Activated CD4-positive, CD25-positive, alpha-beta regulatory T cell treated with anti-CD3 and anti-CD28 coated beads, Interleukin-2, amount 50 U/mL, for 24 hours (primary cell): ENCODE measurements at places on chromosomes 3 and 15.

DNA sequence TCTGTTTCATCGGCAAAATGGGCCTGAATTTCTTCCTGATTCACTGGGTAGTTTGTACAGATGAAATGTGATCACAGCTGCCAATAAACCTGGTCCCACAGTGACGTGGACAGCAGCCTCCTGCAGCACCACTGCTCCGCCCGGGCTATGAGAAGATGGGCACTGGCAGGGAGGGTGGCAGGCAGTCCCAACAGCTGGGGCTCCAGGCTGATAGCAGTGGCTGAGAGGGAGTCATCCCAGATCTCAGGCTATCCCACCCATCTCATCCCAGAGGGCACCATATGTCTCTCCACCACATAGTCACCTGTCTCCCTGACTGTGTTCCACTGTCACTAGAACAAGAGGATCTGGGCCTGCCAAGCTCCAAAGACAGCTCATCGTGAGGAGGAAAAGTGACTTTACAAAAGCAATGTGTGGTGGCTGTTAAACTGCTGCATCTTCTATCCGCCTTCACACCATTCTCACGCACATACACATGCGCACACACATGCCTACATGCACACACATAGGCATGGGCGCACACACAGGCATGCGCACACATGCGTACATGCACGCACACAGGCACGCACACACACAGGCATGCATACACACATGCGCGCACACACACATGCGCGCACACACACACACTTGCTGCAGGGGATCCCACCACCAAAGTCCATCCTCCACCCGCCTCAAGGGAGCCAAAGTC lies 46.2 kb downstream of the RGMA start:
- no peak for ATAC-seq

DNA sequence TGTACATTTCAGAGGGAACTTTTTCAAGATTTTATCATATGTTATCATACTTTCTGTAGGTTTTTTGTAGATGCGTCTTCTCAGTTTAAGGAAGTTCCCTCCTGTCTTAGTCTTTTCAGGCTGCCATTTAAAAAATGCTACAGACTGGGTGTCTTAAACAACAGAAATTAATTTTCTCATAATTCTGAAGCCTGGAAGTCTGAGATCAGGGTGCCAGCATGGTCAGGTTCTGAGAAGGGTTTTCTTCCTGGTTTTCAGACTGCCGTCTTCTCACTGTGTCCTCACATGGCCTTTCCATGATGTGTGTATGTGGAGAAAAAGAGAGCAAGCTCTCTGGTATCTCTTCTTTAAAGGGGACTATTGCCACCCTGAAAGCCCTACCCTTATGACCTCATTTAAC lies 189.9 kb upstream of the SOX2 start:
- ATAC-seq, result no peak

GRCh38 chr15:53072077-53072476 lies 281.9 kb upstream of the ONECUT1 start:
- no peak for ATAC-seq

GRCh38 chr3:53180305-53181023 lies 19.5 kb downstream of the PRKCD start:
- peak; percentile 72 for ATAC-seq

DNA sequence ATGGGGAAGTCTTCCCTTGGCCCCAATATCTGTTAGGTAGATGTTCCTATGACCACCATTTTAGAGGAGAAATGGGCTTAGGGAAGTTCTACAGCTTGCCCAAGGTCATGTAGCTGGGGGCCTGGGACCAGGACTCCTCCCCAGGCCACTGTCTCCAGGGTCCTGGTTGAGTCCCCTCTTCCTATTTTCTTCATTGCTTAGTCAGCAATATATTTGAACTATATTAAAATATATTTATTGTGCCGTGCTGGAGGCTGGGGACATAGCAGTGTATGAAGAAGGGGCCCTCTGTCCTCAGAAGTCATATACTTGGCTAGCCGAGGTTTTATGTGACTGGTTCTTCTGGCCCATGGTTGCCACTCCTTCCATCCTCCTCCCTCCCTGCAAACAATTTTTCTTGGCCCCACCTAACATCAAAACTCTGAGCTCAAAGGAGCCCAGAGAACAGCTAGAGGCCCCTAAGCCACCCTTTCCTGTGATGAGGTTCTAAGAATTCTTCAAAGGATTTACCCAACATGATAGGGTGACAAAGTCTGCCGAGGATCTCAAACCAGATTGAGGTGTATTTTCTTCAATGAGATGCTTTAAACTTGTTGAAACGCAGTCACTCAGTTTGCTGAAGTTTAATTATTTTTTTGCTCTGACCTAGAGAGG lies 121.2 kb upstream of the RASGRP1 start:
- no peak for ATAC-seq

GRCh38 chr3:155741603-155742002 lies 3.3 kb downstream of the PLCH1 start:
- ATAC-seq, result no peak

- no peak for ATAC-seq
Measured at GRCh38 chr3:131224886-131225550, 156.6 kb upstream of the NUDT16 start.

- ATAC-seq, result no peak
Measured at GRCh38 chr3:30181581-30181980, 424.8 kb upstream of the TGFBR2 start.

DNA sequence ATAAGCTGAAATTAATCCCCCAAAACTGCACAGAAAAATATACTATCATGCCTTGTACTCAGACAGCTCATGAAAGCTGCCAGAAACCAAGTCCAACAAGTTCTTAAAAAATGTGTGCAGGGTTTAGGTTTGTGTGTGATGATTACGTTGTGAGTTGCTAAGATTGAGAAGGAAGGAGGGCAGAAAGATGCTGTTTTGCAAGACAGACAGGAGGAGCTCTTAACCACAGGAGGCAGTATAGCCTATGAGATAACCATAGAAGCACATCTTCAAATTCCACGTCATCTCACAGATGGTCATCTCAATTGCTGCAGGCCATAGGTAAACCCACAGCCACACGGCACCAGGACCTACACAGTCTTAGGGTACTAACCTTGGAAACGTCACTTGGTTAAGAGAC lies 191.9 kb downstream of the STT3B start:
- peak; percentile 25 for ATAC-seq

DNA sequence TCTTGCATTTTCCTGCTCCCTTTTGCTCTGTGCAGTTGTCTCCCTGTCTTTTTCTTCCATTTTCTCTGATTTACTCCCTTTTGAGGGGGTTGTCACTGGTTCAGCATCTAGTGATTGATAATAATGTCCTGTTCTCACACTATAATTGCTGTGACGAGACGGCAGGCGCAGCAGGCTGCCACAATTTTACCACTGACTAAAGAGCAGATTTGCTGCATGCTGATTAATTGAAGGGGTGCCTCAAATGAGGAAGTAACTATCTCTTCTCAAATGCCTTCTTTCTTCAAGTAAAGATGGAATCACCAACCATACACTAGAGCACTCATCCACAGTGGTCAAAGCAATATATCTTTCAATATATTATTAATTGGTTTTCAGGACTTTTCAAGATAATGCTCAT lies 219.3 kb downstream of the CBLB start:
- ATAC-seq, result no peak

DNA sequence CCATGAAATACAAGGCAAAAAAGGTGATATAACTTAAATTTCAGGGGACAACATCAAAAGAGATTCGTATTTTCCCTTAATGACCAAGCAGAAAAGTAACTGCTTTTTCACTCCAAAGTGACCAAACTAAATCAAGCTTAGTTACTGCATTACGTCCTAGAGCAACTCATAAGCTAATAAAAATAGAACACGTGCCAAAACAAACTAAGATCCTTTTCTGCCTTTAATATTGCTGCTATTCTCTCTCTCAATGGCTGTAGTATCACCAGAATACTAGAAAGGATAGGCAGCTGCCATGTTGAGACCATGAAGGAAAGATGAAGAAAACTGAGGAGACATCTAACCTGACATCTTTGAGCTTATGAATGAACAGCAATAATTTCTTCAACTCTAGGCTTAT lies 43.3 kb downstream of the UBXN7 start:
- ATAC-seq, result no peak

- ATAC-seq, result no peak
Measured at GRCh38 chr15:39391230-39391629, 189.6 kb upstream of the THBS1 start.

- no peak for ATAC-seq
Measured at GRCh38 chr3:196203846-196204245, 7.4 kb downstream of the ZDHHC19 start.

- no peak for ATAC-seq
Measured at GRCh38 chr3:177833332-177833731, 636.0 kb upstream of the TBL1XR1 start.

GRCh38 chr15:86885616-86886015 lies 805.9 kb downstream of the AGBL1 start:
- no peak for ATAC-seq

DNA sequence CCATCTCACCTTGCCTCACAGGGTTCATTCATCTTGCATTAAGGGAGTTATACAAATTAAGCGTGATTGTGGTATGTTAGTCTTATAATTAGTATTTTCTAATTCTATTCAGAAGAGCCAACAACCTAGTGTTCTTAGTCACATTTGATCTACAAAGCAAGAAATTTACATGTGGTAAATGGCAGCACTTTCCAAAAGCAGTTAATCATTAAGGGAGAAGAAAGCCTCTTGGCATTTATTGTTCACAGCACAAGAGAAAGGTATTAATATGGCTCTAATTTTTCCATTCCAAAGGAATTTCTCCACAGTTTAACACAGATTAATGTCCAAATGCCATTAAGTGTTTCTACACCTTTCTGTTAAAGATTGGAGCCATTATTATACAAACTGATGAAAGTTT lies 1077.1 kb downstream of the ZPLD1 start:
- no peak for ATAC-seq
